ENCODE measurements at places on chromosomes 11 and 22. TPM values are rescaled to one million over a fixed set of nuclear protein-coding genes. Genes with fewer than 3 reads are reported as not detected.

Gene OLFML1
- total RNA-seq, result not detected

Gene TYR
- total RNA-seq, result not detected

Gene LMNTD2
- 1.7 TPM for total RNA-seq

Gene HOATZ
- 0.58 TPM for total RNA-seq

Gene MYO18B
- total RNA-seq, result 0.15 TPM

Gene CNGA4
- total RNA-seq, result not detected

- H3K27me3 ChIP-seq, result no peaks in the 10 kb centered on the region
- H3K4me3 ChIP-seq, result no peak overlapping the region
- H3K27ac ChIP-seq, result no peak overlapping the region
- no peaks in the 10 kb centered on the region for H3K4me1 ChIP-seq
- peaks cover 40% of the 10 kb centered on the region for H3K36me3 ChIP-seq
These were observed 23.5 kb downstream of the UBE2L3 start for GRCh38 chr22:21590809-21591641.

DNA sequence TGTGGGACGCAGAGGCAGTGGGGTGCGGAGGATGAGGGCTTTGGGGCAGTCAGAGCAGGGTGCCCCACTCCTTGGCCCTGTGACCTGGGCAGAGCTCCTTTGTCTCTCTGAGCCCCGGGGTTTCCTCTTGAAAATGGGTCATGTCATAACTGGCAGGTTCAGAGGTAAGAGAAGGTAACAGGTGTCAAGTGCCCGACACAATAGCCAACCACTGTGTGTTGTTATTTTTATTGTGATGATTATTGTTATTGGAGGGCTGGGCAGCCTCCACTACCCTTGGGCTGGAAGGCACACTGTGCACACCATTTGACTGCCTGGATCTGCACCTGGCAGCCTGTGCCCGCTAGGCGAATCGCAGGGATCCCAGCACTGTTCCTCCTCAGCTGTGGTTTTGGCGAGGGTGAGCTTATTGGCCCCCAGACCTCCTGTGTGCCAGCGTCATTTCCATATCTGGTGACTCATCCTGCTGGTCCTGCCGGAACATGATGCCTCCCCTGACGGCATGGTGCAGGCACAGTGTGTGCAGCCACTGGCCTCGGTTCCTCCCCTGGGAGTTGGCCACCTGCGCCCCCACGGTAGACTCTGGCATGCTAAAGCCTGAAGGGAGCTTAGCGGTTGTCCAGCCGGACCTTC is 15.4 kb upstream of the SOX10 start:
- peaks cover 19% of the 10 kb centered on the region for H3K4me1 ChIP-seq
- DNase-seq, result peak; percentile 71
- H3K27ac ChIP-seq, result no peak overlapping the region

DNA sequence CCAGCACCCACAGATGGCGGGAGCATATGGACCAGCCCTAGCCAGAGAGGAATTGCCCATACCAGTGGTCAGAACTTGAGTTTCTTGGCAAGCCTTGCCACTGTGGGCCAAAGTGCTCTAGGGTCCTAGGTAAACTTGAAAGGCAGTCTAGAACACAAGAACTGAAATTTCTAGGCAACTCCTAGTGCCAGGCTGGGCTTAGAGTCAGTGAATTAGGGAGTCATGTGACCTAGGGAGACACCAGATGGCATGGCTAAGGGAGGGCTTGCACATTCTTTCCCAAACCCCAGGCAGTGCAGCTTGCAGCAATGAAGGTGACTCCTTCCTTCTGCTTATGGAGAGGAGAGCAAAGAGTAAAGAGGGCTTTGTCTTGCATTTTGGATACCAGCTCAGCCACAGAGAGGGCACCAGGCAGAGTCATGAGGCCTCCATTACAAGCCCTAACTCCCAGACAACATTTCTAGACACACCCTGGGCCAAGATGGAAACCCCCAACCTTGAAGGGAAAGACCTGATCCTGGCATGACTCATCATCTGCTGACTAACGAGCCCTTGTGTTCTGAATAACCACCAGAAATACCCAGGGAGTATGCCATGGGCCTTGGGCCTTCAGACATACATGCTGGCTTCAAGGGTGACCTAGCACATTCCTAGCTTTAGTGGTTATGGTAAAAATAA is 19.2 kb upstream of the OR56A3 start:
- H3K27ac ChIP-seq, result no peak overlapping the region
- H3K36me3 ChIP-seq, result no peaks in the 10 kb centered on the region
- DNase-seq, result no peak
- H3K4me1 ChIP-seq, result no peaks in the 10 kb centered on the region

GRCh38 chr22:27003297-27003696 is 345.9 kb downstream of the MIAT start:
- no peaks in the 10 kb centered on the region for H3K36me3 ChIP-seq
- no peak overlapping the region for H3K4me3 ChIP-seq
- no peaks in the 10 kb centered on the region for H3K27me3 ChIP-seq

DNA sequence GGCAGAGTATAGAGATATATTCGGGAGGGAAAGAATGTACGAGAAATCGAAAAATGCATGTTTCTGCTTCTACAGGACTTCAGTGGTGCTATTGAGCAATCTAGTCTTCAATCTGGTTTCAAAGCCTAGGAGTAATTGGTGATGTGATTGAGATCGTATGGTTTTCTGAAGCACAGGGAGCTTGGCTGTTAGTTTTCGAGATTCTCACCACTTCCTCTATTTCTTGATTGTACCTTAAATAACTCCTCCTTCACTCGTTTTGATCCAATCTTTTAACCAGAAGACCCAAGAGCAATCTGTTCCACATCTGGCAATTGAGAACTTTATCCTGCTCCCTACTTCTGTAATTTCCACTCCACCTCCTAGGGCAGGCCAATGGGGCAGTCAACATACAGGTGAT is 518 bp downstream of the CCDC179 start:
- H3K4me1 ChIP-seq, result no peaks in the 10 kb centered on the region
- no peak for DNase-seq
- no peaks in the 10 kb centered on the region for H3K27me3 ChIP-seq
- no peaks in the 10 kb centered on the region for H3K36me3 ChIP-seq
- no peak overlapping the region for H3K4me3 ChIP-seq
- no peak overlapping the region for H3K27ac ChIP-seq

GRCh38 chr11:104327861-104328511 is 164.0 kb upstream of the PDGFD start:
- DNase-seq, result no peak
- no peaks in the 10 kb centered on the region for H3K4me1 ChIP-seq
- no peak overlapping the region for H3K27ac ChIP-seq
- no peak overlapping the region for H3K4me3 ChIP-seq
- no peaks in the 10 kb centered on the region for H3K27me3 ChIP-seq

DNA sequence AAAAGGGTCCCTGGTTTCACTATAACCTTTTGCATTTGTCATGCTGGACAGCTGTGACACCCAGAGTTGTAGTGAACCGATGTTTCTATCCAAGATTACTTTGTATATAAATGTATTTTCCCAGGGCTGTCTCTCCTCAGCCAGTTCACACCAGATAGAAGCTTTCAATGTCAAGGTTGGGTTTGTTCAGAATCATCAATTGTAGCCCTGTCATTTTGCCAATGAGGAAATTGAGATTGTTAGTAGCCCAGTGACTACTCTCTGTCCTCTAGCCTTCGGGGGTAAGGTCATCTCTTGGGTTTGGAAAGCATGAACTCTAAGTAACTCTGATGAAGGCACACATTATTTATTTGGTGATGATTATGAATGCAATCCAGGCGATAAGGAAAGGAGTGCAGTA is 165.6 kb downstream of the DBX1 start:
- H3K27me3 ChIP-seq, result no peaks in the 10 kb centered on the region
- H3K4me3 ChIP-seq, result no peak overlapping the region
- no peak overlapping the region for H3K27ac ChIP-seq
- no peaks in the 10 kb centered on the region for H3K4me1 ChIP-seq
- no peak for DNase-seq

GRCh38 chr11:111748035-111748804 is 18.0 kb downstream of the PPP2R1B start:
- no peak for DNase-seq
- H3K27me3 ChIP-seq, result no peaks in the 10 kb centered on the region
- no peak overlapping the region for H3K4me3 ChIP-seq
- H3K36me3 ChIP-seq, result peaks cover 88% of the 10 kb centered on the region

DNA sequence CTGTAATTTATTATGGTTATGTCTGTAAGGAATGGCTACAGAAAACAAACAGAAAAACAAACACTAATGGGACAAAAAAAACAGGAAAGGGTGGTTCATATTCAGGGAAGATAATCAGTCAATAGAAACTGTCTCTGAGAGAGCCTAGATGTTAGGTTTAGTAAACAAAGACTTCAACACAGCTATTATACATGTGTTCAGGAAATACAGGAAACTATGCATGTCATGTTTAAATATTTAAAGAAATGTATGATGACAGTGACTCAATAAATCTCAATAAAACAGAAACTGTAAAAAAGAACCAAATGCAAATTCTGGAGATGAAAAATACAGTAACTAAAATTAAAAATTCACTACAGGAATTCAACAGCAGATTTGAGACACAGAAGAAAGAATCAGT is 76.0 kb downstream of the PACS1 start:
- H3K4me3 ChIP-seq, result no peak overlapping the region
- H3K27me3 ChIP-seq, result no peaks in the 10 kb centered on the region
- peaks cover 8% of the 10 kb centered on the region for H3K4me1 ChIP-seq

- H3K27ac ChIP-seq, result no peak overlapping the region
- H3K4me3 ChIP-seq, result no peak overlapping the region
- no peaks in the 10 kb centered on the region for H3K36me3 ChIP-seq
These were observed 18.3 kb downstream of the PRR5L start for GRCh38 chr11:36314434-36314767.

DNA sequence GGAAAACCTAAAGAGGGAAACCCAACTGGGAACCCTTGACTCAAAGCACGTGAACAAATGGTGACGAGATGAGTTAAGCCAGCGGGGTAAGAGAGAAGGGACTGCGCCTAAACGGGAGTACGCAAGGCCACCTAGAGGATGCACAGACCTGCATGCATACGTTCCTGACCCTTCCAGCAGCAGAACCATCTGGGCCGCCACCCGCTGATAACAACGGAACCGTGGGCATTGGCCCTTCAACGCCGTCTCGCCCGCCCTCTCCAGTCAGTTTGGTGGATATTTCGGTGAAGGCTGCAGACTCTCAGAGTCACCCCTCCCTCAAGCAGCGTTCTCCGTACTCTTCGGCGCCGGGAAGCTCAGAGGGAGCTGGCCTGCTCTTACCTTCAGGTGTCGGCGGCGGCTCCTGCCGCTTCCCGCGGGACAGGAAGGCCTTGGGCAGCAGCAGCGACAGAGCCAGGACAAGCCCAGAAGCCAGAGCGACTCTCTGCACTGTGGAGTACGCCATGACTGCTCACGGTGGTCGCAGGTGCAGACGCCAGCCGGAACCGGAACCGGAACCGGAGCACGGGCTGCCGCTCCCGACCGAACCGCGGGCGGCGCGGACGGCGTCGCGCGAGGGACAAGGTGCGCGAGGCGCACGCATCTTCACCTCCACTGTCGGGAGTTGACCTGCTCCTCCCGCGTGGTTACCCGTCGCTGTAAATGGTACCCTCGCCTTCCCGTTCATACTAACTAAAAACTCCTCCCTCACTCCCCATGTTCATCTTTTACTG is at the start of gene RIC3:
Gene RIC3, minus strand, starts transcription at position 541 of the 773 bp plus-strand sequence. Its CDS starts 36 bp downstream, at position 505.
- no peak within 1 kb of the TSS for H3K4me3 ChIP-seq
- peaks cover 28% of the 10 kb centered on the region for H3K27me3 ChIP-seq
- no peaks in the 10 kb centered on the region for H3K4me1 ChIP-seq
- no peak for DNase-seq
- H3K36me3 ChIP-seq, result no peaks in the 10 kb centered on the region

- H3K4me1 ChIP-seq, result peaks cover 8% of the 10 kb centered on the region
- peaks cover 48% of the 10 kb centered on the region for H3K36me3 ChIP-seq
- no peak for DNase-seq
- no peaks in the 10 kb centered on the region for H3K27me3 ChIP-seq
- no peak overlapping the region for H3K27ac ChIP-seq
These were observed 42.6 kb downstream of the PPP2R1B start for GRCh38 chr11:111723595-111723994.

DNA sequence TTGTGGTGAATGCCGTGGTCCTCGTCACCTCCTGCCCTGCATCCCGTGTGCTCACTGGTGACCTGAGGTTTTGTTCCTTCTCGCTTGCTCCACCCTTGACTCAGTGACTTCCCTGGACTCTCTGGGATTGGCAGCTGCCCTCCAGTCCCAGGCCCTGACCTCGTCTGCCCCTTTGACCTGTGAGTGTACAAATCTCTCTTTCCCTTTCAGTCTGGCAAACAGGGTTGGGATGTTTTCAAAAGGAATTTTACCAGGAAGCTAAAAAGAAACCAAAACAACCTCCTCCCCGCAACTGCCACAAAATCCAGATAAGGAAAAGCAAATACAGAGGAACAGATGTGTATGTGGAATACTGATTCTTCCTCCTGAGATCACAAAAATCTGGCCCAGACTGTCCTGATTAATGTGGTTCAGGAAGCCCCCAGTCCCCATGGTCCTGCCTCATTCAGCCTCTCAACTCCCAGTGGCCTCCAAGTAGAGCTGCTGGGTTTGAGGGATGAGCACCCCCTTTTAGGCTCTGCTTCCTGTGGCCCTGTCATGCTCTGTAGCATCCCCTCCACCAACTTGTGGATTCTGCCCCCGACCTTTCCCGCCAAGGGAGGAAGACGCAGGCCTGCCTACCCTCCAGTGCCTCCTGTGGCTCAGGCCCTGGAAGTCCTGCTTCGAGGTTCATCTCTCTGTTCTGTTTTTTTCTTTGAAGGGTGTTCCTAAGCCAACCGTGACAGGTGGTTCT is 15.2 kb downstream of the ROBO4 start:
- H3K4me1 ChIP-seq, result no peaks in the 10 kb centered on the region
- H3K27ac ChIP-seq, result no peak overlapping the region
- H3K4me3 ChIP-seq, result no peak overlapping the region

GRCh38 chr11:44571871-44572270 is 6.4 kb downstream of the CD82 start:
- no peaks in the 10 kb centered on the region for H3K27me3 ChIP-seq
- no peak overlapping the region for H3K27ac ChIP-seq
- H3K4me3 ChIP-seq, result no peak overlapping the region
- DNase-seq, result no peak

GRCh38 chr11:86440843-86441242 is 66.2 kb downstream of the CCDC81 start:
- DNase-seq, result no peak
- peaks cover 20% of the 10 kb centered on the region for H3K4me1 ChIP-seq
- H3K27me3 ChIP-seq, result no peaks in the 10 kb centered on the region
- H3K27ac ChIP-seq, result no peak overlapping the region

GRCh38 chr11:47106798-47107411 is 69.8 kb downstream of the ARFGAP2 start:
- H3K36me3 ChIP-seq, result no peaks in the 10 kb centered on the region
- H3K4me1 ChIP-seq, result peaks cover 6% of the 10 kb centered on the region
- H3K27me3 ChIP-seq, result no peaks in the 10 kb centered on the region
- H3K4me3 ChIP-seq, result no peak overlapping the region

Data from A673 (cell line).